HS-5 (cell line): ENCODE measurements at places on chromosomes 2 and 18.

DNA sequence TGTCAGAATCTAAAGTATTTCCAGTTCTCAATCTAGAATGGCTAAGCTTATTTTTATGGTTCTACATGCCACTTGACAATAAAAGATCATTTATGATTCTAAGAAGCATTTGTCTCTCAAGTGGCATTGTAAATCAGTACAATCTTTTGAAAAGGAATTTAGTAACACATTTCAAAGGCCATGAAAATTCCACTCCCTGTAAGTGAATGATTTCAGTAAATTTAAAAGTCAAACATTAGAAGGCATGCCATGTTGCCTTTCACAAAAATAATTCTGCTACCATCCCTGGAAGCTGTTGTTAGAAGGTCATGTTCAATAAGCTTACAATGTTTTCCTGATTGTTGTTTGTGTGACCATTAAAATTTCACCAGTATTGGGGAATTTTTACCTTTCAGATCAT is 142.9 kb downstream of the RPIA start:
- no peak for DNase-seq

- no peak for DNase-seq
Measured at GRCh38 chr2:207227749-207228145, 62.0 kb upstream of the KLF7 start.

GRCh38 chr2:188285049-188285448 is 6.6 kb upstream of the GULP1 start:
- DNase-seq = no peak

DNA sequence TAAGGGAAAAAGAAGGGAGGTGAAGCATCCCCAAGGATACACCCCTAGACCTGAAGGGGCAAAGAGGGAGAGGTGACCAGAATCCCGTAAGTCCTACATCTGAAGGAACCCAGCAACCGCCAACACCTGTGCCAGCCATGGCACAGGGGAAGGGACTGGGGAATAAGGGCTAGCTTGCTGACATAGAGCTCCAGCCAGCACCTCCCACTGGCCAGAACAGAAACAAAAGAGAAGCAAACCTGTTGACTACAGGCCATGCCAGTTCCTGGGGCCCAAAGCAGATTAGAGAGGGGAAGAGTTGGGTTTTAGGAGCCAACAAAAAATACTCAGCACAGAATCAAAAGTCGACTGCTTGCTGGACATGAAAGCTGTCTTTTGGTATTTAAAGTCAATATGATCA is 244.6 kb downstream of the SUCLG1 start:
- DNase-seq = no peak

GRCh38 chr2:120066800-120067547 is 54.1 kb downstream of the EPB41L5 start:
- DNase-seq = no peak

- no peak for DNase-seq
Measured at GRCh38 chr18:27942706-27943105, 234.2 kb downstream of the CDH2 start.

DNA sequence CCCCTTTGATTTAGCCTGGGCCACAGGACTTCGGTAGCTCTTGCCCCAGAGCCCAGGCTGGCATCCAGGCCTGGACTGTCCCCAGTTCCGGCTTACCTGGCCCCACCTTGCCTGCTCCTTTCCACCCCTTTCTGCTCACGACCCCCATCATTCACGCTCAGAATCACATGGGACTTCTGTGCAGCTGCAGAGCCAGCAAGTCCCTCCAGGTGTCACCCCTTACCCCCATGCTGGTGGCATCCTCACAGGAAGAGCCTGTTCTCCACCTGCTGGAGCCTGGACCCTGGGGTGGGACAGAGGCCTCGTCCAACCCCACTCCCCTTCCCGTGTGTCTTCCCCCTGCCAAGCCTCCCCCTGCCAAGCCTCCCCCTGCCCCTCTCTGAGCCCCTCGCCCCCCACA is 7.9 kb upstream of the KCNIP3 start:
- DNase-seq = no peak

GRCh38 chr2:61471905-61472805 is 1.3 kb upstream of the USP34 start:
- no peak for DNase-seq

DNA sequence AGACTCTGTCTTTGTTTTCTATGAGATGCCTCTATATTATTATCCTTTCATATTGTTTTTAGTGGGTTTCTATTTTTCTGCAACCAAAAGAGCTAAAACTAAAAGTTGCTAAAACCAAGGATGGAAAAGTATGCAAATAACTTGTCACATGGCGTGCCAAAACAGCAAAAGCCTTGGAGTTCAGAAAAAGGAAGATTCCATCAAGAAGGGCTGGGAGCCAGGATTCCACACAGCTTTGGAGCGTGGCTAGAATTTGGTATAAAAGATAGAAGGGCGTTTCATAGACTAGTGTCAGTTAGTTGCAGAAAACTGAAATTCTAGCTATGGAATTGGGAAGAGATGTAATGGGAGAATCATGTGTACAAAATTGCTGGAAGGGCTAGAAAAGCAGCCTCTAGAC is 4.1 kb downstream of the SCYGR1 start:
- DNase-seq = no peak

DNA sequence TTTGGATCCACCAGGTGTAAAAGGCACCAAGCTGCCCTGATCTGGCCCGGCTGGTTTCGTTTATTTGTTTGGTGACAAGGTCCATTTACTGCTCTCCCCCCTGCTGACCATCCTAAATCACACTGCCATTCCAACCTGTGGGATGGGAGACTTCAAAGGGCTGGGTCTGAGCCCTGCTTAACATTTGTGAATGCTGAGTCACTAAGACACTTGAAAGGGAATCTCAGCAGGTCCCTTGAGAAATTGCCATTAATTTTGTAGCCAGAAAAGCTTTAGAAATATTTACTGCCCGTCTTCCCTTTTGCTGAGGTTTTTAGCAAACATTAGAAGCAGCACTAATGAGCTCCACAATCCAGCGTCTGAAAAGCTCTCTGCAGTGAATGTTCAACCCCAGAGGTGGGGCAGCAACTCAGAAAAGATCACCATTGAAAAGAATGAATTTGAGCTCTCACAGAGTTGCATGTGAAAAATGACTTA is 133.8 kb downstream of the ARL4C start:
- no peak for DNase-seq

DNA sequence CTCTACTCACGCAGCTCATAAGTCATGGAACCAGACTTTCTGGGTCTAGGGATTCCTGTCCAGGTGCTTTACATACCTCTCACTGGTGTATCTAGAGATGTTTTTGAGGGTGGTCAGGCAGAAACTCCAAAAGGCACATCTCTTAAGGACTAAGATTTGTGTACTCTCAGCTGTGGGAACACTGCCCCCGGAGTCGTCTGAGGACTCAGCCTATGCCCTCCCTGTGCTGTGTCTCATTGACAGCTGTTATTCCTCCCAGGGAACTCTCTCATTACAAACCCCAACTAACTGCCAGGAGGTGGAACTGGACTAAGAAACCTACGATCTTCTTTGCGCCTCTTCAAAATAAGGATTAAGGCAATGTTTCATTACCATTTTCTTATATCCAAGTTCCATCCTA is 293.9 kb upstream of the DLGAP1 start:
- no peak for DNase-seq

GRCh38 chr18:32175265-32175664 is 14.6 kb upstream of the MEP1B start:
- DNase-seq = no peak

GRCh38 chr2:53782676-53783075 is 4.1 kb downstream of the ASB3 start:
- no peak for DNase-seq

DNA sequence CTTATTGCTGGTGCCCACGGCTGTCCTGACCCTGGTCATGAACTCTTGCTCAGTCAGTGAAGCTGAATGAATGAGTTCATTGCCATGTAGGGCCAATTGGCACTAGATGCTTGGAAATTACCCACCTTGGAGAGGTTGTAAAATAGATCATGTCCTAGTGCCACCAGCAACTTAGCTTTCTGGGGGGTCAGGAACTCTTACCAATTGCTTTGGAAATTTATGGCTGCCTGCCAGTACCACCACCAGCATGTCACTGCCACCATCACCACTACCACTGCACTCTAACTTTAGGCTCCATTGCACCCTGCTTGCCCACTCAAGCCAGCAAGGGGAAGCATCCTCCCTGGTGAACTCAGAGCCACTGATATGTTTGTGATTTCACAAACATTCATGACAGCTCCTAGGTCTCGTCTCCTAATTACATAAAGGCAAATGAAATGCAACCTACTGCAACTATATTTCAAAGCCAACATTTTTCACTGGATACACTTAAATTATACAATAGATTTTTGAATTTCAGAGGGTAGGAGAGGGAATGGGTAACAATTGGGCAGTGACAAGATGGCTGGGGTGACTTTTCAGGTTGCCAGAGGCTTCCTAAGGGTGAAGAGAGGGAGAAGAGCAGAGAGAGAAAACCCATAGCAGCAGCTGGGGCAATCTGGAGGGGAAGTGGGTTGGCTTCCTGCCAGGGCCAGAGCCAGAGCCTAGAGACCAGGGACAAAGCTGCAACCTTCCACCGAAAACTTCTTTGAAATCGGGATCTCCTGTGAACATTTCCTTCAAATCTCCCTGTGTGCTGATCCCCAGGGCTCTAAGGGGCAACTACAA is 3.5 kb upstream of the EMILIN1 start:
- DNase-seq = no peak

DNA sequence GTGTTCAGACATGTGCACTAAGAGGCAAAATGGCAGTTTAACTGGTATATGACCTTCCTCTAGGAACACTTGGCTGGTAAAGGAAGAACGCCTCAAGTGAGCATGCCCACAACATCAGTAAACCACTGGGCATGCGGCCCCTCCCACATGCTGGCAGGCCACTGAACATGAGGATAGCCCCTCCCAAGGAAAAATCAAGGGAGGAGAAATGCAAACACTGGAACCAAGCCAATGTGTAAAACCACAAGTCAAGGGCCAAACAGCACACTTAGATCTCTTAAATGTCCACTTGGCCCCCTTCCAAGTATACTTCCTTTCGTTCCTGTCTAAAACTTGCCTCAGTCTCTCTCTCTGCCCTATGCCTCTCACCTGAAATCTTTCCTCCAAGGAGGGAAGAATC is 980.8 kb downstream of the TSN start:
- no peak for DNase-seq

- no peak for DNase-seq
Measured at GRCh38 chr2:128260239-128261138, 58.2 kb downstream of the HS6ST1 start.

DNA sequence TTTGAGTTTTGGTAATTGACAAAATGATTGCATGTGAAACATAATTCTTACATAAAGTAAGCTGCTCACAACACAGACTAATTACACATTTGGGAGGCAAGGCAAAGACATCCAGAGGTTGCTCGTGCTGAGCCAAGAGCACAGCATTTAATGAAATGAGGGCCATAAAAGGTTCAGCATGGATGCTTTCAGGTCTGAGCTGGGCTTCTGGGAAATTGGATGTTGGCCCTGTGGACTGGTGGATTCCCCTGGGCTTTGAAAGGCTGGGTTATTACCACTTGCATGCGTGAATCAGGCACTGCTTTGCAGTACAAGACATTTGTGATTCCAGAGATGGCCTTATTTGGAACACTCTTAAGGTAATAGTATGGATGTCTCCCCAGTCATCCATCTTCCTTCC is 533.5 kb upstream of the NRP2 start:
- no peak for DNase-seq

DNA sequence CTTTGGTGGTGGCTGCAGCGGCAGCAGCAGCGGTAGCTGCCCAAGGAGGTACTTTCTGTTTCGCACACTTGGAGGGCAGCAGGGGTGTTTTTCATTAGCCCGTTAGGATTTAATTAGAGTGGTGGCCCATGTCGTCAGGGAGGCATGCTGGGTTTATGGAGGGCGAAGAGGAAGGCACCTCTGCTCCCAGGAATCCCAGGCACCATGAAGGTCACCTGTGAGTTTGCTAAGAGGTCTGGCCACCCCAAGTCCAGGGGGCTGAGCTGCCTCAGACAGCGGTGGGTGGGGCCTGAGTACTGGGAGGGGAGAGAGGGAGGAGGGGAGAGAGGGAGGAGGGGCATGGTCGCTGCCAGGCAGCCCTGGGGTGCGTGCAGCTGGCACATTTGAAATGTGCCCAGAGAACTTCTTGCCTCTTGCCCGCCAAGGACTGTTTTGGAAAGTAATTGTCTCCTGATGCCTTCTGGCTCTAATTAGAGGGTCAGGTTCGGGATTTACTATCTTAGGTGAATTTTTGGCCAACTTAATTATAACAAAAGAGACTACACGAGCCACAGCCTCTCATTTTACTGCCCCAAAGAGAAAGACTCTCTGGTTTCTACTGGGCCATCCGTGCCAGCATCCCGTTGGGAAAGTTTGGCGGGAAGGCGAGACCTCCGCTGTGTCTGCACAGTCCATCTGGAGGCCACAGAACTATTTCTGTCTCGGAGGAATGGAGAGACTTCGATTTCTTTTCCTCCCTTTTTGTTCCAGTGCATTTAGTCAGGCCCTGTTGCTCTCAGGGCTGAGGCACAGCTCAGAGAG is 62.0 kb downstream of the GLI2 start:
- no peak for DNase-seq

DNA sequence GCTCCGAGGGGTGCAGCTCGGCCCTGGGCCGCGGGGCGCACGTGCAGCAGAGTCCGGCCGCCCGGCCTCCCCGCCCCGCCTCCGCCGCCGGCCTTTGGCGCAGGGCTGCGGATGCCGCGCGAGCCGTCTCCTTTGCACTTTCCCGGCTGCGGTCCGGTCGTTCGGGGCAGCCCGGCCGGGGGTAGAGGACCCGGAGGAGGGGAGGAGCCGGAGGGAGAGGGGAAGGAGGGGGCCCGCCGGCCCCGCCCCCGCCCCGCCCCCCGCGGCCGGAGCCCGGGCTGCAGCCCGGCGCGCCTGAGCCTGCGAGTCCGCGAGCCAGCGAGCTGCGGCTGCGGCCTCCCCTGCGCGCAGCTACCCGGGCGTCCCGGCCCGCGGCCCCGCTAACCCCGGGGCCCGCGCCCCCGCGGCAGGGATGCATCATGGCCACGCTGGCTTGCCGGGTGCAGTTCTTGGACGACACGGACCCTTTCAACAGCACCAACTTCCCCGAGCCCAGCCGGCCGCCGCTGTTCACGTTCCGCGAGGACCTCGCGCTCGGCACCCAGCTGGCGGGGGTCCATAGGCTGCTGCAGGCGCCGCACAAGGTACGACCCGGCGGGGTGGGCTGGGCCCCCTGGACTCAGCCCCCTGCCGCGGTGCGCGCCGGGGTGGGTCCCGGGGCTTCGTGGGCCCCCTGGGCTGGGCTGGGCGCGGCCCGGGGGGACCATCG is at the start of gene FHOD3:
Gene FHOD3 (plus strand): TSS at position 297 of the 709 bp plus-strand sequence. CDS start 123 bp downstream, at position 420.
- DNase-seq = no peak

DNA sequence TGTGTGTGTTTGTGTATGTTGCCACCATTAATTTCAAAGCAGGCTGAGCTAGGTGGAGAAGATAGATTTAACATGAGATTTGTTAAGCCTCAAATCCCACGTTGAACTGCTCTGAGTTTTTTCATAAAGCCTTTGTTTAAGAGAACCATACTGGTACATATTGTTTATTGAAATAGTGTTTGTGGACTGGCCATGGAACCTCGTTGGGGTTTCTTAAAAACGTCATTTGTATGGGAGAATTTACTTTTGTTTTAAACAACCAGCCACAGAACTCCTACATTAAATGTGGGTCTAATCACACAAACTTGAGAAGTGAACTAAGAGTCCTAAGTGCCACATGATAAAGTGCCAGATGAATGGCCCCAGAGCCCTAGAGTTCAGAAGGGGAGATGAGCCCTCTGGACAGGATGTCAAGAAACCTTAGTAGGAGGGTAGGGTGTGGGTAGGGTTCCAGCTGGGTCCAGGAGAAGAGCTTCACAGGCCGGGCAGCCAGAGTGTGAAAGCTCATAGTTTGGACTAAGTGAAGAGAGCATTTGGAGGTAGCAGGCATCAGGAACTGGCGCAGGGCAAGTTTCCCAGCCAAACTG is 120.6 kb upstream of the EML6 start:
- no peak for DNase-seq
